Fibroblast of lung (primary cell): ENCODE measurements at places on chromosomes 6 and 20. TPM values are rescaled to one million over a fixed set of nuclear protein-coding genes. Genes with fewer than 3 reads are reported as not detected.

ME1 gene
- total RNA-seq: 22.1 and 44.3 TPM in 2 replicates

OR2J3 gene
- not detected in 2 replicates for total RNA-seq

ZNF334 gene
- 5.1 and 7.9 TPM in 2 replicates for total RNA-seq

TAF11 gene
- 13.9 and 16.9 TPM in 2 replicates for total RNA-seq

DNA sequence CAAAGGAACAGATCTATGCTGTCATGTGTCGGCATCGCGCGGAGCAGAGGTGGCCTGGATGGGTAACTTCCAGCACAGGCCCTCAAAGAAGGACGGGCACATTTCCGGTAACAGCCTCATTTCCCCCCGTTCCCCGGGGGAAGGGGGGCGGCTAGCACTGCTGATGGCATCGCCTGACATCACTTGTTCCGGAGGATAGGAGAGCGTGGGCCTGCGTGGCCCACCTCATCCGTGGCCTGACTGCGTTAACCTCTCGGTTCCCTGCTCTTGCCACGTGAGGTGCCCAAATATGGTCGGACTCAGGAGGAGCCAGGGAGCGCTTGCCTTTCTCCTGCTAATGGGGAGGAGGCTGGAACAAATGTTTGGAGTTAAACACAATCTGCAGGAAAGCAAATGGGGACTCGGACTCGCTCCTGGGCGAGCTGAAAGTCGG, at the start of gene AKAP12:
TSS of gene AKAP12 (plus strand) at position 365 of the 433 bp plus-strand sequence. CDS start 596 bp downstream, outside the sequence.
- DNase-seq: peak; percentile 71

- DNase-seq: no peak
These were observed 13.1 kb downstream of the PRDM1 start for GRCh38 chr6:106099235-106099537.

- DNase-seq: no peak
These were observed 609.3 kb downstream of the COL12A1 start for GRCh38 chr6:74596588-74596987.

DNA sequence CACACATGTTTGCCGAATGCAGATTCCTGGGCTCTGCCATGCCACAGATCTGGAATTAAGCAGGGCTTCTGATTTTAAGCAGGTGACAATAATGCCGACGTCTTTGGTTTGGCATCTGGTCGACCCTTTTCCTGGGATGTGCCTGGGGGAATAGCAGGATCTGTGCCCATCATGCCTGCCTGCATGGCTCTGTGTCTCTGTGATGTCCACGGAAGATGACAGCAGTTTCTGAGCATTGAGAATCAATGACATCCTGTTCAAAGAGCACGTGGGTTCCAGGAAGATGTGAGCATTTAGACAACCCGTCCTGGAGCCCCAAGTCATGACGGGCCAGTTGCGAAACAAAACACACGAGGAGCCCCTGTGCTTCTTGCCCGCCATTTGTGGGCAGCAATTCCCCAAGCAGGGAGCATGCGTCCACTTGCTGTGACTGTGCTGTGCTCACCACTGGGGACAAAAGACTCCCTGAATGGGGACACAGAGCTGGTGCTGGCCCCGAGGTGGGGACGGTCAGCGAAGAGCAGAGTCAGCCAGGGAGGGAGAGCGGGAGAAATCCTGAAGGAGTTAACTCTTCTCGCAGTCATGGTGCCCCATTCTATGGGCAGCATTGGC, 110.1 kb downstream of the ERMARD start:
- no peak for DNase-seq

- no peak for DNase-seq
These were observed 12.2 kb upstream of the NCOA5 start for GRCh38 chr20:46101957-46102356.

DNA sequence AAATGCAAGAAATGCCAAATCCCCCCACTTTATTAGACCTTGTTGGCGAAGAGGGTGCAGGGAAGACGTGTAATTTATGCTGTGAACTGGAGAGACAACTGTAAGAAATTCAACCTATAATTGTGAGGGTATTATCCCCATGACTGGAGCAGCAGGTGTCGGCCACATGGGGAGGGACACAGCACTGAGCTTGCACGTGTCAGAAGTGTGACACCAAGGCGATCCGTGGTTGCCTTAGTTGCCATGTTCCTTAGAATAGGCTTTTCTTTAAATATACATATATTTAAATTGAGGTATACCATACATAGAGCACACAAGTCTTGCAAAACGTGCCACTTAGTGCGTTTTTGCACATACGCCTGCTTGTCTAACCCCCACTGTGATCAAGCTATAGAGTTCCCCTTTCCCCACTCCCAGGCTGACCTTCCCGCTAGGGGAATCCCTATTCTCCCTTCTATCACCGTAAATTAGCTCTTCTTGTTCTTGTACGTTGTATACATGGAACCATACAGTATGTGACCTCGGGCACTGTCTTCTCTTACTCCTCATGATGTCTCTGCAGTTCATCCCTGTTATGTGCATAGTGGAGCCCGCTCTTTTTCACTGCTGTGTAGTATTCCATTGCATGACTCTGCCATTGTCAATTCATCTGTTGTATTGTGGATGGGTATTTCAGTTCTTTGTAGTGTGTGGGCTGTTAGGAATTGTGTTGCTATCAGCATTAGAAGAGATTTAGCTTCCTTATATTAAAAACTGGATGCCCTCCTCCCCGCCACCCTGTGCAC, 81.6 kb upstream of the PMEPA1 start:
- no peak for DNase-seq

DNA sequence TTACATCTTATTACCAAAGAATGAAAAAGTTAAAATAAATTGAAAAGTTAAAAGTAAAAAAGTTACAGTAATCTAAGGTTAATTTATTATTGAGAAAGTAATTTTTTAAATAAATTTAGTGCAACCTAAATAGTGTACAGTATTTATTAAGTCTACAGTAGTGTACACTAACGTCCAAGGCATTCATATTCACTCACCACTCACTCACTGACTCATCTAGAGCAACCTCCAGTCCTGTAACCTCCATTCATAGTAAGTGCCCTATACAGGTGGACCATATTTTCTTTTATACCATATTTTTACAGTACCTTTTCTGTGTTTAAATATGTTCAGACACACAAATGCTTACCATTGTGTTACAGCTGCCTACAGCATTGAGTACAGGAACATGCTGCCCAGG, 624.7 kb upstream of the NOX3 start:
- no peak for DNase-seq

- peak; percentile 83 for DNase-seq
These were observed 79.8 kb downstream of the PRDM1 start for GRCh38 chr6:106165885-106166485.

DNA sequence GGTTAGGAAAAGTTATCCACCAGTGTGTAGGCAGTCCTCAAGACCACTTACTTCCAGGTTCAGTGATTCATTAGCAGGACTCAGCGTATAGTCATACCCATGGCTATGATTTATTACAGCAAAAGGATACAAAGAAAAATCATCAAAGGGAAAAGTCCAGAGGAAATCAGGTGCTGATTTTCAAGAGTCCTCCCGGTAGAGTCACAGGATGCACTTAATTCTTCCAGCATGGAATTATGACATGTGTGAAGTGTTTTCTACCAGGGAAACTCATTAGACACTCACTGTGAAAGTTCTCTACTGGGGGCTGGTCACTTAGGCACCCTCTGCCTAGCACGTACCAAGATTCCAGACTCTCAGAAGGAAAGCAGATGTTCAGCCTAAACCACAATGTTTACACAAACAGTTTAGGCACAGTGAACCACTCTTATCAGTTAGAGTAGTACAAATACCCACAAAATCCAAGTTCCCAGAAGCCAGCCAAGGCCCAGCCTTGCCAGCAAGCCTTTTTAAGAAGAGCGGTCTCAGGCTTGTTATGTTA, 10.2 kb downstream of the WFDC3 start:
- DNase-seq: peak; percentile 89

GRCh38 chr20:59242714-59243626, 57.4 kb upstream of the EDN3 start:
- DNase-seq: no peak

- peak; percentile 75 for DNase-seq
These were observed 85.4 kb downstream of the CHMP4B start for GRCh38 chr20:33896509-33896908.

GRCh38 chr20:57620274-57620990, at the start of gene ZBP1:
TSS of gene ZBP1 (minus strand) at chr20:57620426. CDS start at chr20:57620295, 131 bp downstream.
- no peak for DNase-seq

- no peak for DNase-seq
These were observed 117.3 kb downstream of the JARID2 start for GRCh38 chr6:15363164-15363522.

GRCh38 chr20:57025261-57025660, 241.2 kb downstream of the BMP7 start:
- no peak for DNase-seq

DNA sequence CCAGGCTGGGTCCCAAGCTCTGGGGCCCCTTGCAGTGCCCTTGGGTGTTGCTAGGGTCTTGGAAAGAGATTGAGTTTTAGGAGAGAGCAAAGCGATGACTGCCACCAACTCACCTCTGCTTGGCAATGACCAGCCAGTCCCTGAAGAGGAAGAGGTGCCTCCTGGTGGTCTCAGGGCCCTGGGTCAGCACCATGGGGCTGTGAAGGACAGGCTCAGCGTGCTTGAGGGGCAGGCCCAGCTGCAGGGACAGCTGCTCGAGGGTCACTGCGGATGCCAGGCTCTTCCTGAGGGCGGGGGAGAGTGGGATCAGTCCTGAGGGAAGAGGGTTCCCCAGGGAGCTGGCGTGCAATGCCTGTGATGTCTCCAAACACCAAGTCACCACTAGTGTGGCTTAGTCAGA, 50.8 kb upstream of the TAGAP start:
- DNase-seq: no peak

- no peak for DNase-seq
These were observed 31.0 kb downstream of the TXNDC5 start for GRCh38 chr6:7879579-7879978.
